Renal pelvis (tissue), 12 donors: ENCODE measurements at places on chromosomes 7 and 10. TPM values are rescaled to one million over a fixed set of nuclear protein-coding genes. Genes with fewer than 3 reads are reported as not detected.

The STEAP4 gene
- polyA plus RNA-seq: 0.19 TPM

The DENND11 gene
- 31.0 TPM for polyA plus RNA-seq

The NKX2-3 gene
- polyA plus RNA-seq: not detected

The CUEDC2 gene
- 93.1 TPM for polyA plus RNA-seq

The C10orf62 gene
- polyA plus RNA-seq: 1.3 TPM

The SHH gene
- 3.3 TPM for polyA plus RNA-seq

The TRDMT1 gene
- polyA plus RNA-seq: 9.0 TPM

The SFTPA2 gene
- 0.13 TPM for polyA plus RNA-seq

The UNCX gene
- polyA plus RNA-seq: 13.5 TPM

The NPY4R gene
- polyA plus RNA-seq: 0.09 TPM

The CTNNA3 gene
- 2.8 TPM for polyA plus RNA-seq

The TTYH3 gene
- polyA plus RNA-seq: 138 TPM

The SLC13A1 gene
- polyA plus RNA-seq: 28.3 TPM

The FAM25G gene
- not detected for polyA plus RNA-seq

The CALML5 gene
- not detected for polyA plus RNA-seq

The GHRHR gene
- polyA plus RNA-seq: 0.50 TPM

The STRA8 gene
- polyA plus RNA-seq: 0.17 TPM

The C10orf67 gene
- 2.2 TPM for polyA plus RNA-seq

The GLI3 gene
- 13.3 TPM for polyA plus RNA-seq

The EPO gene
- 0.34 TPM for polyA plus RNA-seq

The SPDYE2 gene
- polyA plus RNA-seq: 16.6 TPM

The STEAP1 gene
- 10.7 TPM for polyA plus RNA-seq

The P4HA1 gene
- polyA plus RNA-seq: 79.8 TPM

The ADCY1 gene
- polyA plus RNA-seq: 3.6 TPM
